ENCODE measurements at places on chromosomes 1 and 21.
A peak's percentile ranks its signal among the peaks of the same experiment; 100 is the strongest.

- no peak for DNase-seq
Measured at GRCh38 chr1:80533775-80534334, 1266.9 kb upstream of the ADGRL2 start.

GRCh38 chr1:66542811-66543767 is 9.1 kb downstream of the SGIP1 start:
- no peak for DNase-seq

DNA sequence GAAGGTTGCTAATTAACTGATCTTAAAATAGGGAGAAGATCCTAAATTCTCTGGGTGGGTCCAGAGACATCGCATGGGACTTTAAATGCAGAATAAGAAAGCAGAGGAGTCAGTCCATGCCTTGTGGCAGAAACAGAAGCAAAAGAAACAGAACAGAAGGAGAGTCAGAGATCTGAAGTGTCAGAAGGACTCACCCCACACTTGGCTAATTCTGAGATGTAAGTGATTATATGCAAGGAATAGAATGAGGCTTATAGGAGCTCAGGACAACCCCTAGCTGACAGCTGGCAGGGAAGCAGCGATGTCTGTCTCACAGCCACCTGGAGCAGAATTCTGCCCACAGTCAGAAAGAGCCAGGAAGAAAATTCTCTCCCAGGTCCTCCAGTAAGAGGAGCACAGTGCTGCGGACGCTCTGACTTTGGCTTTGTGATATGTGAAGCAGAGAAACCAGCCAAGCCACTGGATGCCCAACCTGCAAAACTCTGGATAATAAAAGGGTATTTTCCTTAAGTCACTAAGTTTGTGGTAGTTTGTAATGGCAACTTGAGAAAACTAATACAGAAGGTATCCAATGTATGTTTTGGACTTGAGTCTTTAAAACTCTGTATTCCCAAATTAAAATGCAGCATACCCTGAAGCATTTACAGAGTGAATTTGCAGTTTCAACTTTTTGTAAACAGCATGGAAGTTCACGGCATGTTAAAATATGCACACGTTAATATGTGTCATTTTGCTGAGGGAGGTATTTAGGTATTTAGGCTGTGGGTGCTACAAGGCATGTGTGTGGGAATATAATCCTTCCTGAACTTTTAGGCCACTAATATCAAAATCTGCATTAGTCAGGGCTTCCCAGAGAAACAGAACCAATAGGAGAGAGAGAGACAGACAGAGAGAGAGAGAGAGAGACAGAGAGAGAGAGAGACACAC is 388.5 kb downstream of the PCP4 start:
- DNase-seq, result no peak

GRCh38 chr1:49333906-49334305 is 557.2 kb upstream of the BEND5 start:
- no peak for DNase-seq

- DNase-seq, result no peak
Measured at GRCh38 chr1:110903853-110904500, 31.0 kb downstream of the CD53 start.

DNA sequence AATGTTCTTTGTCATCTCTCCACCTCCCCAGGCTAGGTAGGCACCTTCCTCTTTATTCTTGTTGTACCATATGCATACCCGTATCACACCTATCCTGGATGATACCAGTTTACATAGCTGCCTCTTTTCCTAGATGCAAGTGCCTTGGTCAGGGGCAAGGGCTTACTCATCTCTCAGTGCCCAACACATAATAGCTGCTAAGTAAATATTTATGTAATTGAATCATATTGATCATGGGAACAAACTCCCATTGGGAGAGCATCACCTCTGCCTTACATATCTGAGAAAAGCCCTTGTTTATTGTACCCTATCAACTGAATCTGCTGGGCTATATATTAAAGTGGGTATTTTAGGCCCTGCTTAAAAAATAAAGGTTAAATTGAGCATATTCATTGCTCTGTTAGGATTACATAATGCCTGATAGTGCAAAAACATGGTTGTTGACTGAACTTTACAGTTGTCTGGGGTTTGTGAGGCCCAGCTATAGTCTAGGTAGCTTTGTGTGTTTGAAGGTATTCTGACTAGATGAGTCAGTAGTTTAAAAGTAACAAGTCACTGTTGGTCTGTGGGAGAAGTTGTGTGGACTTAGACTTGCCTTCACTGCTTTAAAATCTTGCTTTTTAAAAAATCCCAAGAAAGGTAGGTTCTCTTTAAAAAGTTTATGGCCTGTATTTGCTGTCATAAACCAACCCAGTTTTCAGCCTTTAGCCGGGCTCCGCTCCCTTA is 82.6 kb downstream of the OLFML2B start:
- DNase-seq, result no peak

GRCh38 chr1:221439008-221439746 is 302.7 kb downstream of the DUSP10 start:
- peak; percentile 10 for DNase-seq

- DNase-seq, result no peak
Measured at GRCh38 chr1:195866781-195867222, 741.4 kb downstream of the KCNT2 start.

GRCh38 chr1:231814021-231814420 is 187.4 kb downstream of the DISC1 start:
- DNase-seq, result no peak

DNA sequence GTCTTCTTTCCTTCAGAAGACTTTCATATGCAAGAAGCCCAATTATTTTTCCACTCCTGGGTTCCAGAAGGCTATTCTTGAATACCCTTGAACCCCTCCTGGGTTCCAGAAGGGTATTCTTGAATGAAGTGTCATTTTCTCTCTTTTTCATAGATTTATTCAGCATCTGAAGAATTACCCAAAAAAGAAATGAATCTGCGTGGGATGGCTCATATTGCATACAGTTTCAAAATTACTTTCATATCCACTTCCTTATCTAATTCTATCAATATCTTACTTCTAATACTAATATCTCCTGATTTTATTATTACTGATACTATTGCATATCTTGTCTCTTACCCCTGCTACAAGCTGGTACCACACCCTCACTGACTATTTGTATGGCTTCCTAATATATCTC is 22.6 kb upstream of the RABGAP1L start:
- DNase-seq, result no peak

DNA sequence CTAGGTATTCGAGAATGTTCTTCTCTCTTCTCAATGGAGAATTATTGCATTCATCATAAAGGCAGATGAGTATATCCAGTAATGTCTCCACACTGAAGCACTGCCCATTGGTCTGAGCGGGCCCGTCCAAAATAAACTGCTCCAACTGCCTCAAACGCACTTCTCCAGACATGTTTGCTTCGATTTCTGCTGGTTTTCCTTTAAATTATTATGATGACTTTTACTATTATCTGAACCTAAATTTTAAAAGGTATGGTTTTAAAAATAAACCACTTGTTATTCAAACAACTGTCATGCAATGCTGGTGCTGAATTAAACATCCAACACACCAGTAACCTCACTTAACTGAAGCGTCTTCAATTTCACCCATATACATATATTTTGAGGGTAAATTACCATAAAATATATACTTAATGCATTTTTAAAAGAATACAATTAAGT is 1.3 kb downstream of the CDC42BPA start:
- no peak for DNase-seq

DNA sequence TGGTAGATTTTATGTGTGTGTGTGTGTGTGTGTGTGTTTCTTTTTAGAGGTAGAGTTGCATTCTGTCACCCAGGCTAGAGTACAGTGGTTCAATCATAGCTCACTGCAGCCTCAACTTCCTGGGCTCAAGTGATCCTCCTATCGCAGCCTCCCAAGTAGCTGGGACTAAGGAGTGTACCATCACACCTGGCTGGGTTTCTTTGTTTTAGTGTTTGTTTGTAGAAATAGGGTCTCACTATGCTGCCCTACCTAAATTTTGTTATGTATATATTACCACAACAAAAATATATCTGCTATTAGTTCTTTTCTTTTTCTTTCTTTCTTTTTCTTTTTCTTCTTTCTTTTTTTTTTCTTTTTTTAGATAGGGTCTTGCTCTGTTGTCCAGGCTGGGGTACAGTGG is 43.1 kb upstream of the CXADR start:
- DNase-seq, result no peak

DNA sequence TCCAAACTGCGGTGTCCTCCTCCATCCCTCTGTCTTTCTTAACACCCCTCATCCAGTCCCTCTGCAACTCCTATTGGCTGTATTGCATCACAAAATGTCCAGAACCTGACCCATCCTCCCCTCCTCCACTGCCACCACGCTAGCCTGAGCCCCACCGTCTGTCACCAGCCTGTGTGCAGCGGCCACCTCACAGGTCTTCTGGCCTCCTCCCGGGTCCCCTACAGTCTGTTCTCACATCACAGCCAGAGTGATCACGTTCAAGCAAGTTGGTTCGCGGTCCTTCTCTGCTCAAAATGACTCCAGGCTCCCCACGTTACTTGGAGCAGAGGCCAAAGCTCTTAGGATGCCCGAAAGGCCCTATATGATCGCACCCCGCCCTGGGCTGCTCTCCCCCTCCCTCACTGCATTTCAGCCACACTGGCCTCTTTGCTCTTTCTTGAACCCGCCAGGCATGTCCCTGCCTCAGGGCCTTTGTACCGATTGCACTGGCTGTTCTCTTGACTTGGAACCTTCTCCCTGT is 2.4 kb upstream of the PADI4 start:
- no peak for DNase-seq

DNA sequence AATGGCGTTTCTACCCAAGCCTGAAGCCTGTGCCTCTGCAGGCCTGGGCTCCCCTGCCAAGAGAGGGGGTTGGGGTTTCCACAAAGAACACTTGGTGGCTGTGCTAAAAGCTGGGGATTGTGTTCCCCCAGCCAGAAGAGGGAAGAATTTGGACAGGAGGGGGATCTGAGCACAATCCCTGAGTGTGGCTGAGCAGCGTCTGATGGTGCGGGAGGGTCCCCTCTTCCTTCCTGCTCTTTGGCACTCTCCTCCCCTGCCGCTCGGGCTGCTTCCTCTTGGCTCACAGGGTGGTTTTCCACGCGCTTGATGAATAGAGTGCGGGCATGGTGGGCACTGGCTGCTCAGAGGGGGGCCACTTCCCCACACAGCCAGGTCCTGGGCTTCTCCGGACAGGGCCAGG is 3.7 kb downstream of the GPR37L1 start:
- DNase-seq, result no peak

DNA sequence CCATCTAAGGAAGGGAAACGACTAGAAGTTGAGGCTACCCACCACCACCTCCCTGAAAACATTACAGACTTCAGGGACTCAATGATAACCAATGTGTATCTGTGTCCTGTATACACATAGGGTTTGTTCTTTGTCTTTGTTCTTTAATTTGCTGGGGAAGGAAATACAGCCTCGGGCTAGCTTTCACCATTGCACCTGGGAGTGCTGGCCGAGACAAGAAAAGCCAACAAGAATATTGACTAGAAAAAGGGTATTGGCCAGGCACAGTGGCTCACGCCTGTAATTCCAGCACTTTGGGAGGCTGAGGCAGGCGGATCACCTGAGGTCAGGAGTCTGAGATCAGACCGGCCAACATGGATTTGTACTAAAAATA is 50.4 kb downstream of the MDM4 start:
- DNase-seq, result no peak

DNA sequence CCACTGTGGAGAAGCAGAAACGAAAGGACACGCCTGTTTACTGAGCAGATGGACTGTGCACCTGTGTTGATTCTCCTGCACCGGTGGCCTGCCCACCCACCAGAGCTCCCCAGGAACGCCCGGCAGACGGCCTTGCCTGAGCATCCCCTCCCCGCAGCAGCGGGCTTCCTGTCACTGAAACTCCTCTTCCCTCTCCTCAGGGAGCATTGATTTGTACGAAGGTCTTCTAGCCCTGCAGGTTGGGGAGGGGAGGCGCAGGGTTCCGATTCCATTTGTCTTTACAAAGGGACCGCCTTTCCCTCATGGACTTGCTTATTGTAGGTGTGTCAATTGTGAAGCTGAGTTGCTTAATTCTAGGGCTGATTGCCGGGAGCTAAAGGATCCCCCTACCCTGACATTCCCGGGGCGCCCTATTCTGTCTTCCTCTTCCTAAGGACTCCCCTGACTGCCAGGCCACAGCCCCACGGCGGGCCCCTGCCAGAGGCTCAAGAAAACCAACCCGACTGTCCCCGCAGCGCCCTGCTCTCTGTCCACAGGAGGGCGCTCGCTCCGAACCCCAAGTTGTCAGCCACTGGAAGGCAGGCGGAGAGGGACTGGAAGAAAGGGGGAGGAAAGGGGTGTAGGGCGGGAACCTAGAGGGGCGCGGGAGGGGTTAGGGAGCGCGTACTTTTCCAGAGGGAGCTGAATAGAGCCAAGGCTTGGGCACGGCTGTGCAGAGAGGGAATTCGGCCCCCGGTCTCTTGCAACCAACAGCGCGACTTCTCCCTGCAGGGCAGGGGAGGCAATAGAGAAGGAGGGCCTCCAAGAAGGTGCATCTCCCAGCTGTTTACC is 2.8 kb downstream of the S100A6 start:
- peak; percentile 83 for DNase-seq

- DNase-seq, result no peak
Measured at GRCh38 chr1:230913496-230913895, 45.2 kb upstream of the C1orf198 start.

DNA sequence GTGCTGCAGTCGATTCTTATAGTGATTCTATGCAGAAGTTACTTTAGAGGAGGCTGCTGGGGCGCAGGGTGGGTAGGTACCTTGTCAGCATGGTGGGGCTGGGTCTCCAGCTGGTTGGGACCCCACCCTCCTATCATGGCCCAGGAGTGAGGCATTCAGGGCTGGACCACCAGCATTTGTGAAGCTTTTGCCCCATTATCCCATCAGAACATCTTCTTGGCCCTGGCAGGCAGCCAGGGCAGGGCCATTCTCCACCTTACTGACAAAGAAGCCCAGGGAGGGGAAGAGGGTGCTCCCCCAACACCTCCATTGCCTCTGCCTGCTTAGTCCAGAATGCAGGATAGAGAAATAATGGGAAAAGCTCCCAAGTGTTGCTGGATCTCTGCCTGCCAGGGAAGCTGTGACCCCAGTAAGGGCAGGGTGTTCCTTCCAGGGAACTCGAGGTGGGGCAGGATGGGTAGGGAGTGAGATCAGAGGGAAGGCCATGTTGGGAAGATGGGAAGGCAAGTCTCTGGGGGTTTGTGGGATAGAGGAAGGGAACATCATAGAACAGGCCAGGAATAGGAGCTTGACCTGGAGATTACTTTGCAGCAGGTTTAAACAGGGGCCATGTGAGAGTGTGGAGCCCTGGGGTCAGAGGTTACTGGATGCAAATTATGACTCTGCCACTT is 16.2 kb upstream of the SLC2A1 start:
- DNase-seq, result no peak

DNA sequence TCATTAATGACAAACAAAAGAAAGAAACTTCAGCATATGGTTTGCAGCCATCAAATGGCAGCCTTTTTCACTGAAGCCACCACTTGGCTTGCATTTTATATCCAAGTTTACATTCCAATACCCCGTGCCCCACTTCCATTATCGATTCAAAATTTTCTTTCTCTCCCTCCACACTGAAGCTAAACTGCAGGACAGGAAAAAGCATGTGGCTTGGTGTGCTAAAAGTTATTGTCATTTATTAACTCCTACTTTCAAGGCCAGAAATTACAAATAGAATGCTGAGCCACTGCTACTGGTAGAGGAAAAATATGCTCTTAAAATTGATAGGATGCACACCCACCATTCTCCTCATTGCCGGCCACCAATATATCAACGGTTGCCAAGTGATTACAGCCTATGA is 351.6 kb upstream of the DUSP10 start:
- no peak for DNase-seq

GRCh38 chr21:42373196-42373907 is 7.0 kb upstream of the TFF1 start:
- no peak for DNase-seq

GRCh38 chr1:81529014-81529413 is 271.7 kb upstream of the ADGRL2 start:
- no peak for DNase-seq

Data from GM13977 (cell line).